Amygdala (tissue), 56 donors: ENCODE measurements at places on chromosomes 5 and 9.

GRCh38 chr5:131064669-131065371 lies 100.2 kb downstream of the HINT1 start:
- no peak for DNase-seq

DNA sequence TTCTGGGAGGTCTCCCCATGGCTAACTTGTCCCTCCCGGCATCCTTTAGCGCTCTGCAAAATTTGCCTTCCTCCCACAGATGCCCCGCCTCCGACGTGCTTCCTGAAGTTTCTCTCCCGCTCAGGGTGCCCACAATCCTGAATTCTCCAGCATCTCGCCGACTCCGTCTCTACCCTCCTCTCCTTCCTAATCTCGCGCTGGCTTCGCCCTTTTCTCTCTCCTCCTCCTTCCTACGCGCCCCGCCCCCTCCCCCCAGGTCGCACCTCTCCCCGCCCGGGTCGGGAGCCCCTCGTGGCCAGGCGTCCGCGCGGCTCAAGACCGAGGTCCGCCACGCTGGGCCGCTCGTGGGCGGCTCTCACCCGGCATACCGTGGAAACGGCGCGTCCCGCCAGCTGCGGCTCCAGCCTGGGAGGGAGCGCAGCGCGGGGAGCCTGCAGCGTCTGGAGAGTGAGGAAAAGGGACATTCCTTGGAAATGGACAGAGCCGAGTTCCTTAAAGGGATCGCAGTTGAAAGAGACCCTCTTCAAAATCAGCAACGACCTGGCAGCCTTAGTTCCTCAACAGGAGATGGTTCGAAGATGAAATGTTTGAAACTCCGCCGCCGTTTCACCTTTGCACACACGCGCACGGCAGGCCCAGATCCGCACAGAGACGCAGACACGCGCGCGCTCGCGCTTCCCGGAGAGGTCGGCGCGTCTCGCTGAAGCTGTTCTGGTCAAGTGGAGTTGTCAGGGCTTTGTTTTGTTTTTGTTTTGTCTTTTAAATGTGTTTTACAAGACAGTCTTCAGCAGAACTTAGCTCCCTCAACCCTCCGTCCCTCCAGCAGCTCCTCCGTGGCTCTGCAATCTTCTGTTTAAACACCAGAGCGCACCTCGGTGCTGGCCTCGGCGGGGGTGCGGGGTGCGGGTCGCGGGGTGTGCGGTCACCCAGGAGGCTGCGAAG lies 5.0 kb upstream of the IRX2 start:
- no peak for DNase-seq

GRCh38 chr9:114592356-114592755 lies 4.8 kb downstream of the ATP6V1G1 start:
- DNase-seq: no peak

- no peak for DNase-seq
These were observed 13.5 kb downstream of the NSD1 start for GRCh38 chr5:177146891-177147638.

- DNase-seq: no peak
These were observed 264.0 kb upstream of the KIF2A start for GRCh38 chr5:62042007-62042406.

- no peak for DNase-seq
These were observed 36.5 kb upstream of the RASA1 start for GRCh38 chr5:87231037-87231808.

- no peak for DNase-seq
These were observed 143.5 kb upstream of the PPP1R2B start for GRCh38 chr5:156706631-156707030.

GRCh38 chr9:12801663-12802062 lies 26.8 kb downstream of the LURAP1L start:
- no peak for DNase-seq

- DNase-seq: no peak
These were observed 39.5 kb downstream of the CD180 start for GRCh38 chr5:67156976-67157583.
